GM06990 (cell line): ENCODE measurements at places on chromosomes 16 and 17.

DNA sequence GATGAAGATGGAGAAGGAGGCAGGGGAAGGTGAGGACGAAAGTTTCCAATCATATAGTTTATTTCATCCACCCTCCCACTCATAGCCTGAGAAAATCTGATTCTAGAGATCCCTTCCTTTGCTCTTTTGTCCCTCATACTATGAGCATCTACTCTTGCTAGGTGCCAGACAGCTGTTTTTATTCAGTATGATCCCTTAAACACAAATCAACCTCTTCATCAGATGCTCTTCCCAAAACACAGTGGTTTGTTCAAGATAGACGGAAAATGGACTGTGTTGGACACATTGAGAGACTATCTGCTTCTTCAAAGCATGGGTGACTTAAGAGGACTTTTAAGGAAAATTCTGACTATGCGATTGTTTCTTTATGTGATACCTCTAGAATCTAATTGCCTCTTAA is 49.4 kb upstream of the XYLT1 start:
- no peak for DNase-seq

GRCh38 chr17:47907932-47908562 is 12.0 kb downstream of the SP2 start:
- no peak for DNase-seq

DNA sequence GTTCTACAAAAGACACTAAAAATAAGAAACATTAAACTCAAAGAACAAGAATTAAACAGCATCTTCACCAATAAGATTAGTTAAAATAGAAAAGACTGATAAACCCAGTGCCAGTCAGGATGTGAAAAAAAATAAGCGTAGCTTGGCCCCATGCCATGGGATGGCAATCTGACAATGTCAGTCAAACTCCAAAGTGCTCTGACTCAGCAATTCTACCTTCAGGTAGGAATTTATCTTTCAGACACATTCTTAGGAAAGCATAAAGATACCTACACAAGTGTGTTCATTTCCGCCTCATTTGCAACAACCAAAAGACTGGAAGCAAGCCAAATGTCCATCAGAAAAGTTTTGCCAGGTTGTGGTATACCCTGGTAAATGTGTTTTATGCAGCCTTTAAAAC is 9.1 kb upstream of the MPO start:
- DNase-seq = no peak

DNA sequence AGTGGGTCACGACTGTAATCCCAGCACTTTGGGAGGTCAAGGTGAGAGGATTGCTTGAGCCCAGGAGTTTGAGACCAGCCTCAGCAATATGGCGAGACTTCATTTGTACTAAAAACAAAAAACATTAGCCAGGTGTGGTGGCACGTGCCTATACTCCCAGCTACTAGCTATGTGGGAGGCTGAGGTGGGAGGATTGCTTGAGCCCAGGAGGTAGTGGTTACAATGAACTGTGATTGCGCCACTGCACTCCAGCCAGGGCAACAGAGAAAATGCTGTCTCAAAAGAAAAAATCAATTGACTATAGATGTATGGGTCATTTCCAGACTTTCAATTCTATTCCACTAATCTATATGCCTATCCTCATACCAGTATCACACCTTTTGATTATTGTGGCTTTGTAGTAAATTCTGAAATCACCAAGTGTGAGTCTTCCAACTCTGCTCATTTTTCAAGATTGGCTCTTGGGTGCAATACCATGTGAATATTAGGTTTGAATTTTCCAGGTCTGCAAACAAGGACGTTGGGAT is 27.2 kb upstream of the CEP20 start:
- DNase-seq = no peak

- no peak for DNase-seq
These were observed 320 bp upstream of the KRTAP4-2 start for GRCh38 chr17:41178341-41178740.

- no peak for DNase-seq
These were observed 228.9 kb upstream of the FOXF1 start for GRCh38 chr16:86281421-86281820.

DNA sequence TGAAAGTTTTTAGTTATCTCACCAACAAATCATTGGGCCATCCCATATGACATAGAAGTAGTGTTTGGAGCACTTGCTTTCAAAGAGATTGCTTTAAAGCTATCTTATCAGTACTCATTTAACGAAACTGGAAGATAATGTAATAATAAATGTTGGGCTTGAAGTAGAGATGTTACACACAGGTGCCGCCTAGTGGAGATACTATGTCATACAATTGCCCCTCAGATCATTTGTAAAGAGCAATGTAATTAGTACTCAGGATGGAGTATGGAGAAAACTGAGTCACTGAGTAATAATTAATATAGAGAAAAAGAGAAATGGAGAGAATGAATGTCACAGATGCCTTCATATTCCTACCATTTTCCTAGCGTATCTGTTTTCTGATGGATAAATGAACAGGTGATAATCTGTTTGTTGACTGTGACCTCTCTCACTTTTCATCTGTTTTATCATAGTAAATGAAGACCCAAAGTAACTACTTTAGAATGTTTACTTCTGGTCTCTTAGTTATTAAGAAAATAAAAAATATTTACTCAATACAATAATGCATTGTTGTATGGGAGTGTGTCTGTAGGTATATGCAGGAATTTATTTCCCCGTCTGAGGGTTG is 80.4 kb downstream of the EFCAB5 start:
- DNase-seq = no peak

DNA sequence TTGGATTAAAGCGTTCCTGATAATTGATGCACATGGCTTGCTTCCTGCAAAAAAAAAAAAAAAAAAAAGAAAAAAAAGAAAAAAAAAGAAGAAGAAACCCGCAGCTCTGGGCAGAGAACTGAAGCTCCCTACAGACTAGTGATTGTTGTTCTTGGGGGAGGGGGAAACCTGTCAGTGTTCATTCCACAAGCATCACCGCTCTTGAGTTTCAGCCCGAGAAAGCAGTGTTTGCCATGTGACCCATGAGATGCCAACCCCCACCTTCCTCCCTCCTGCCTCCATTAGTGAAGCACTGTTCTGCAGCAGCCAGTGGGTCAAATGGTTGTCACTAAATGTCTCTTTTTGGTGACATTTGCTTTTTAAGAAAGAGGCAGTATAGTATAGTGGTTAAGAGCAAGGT is 1.7 kb downstream of the USP43 start:
- no peak for DNase-seq

DNA sequence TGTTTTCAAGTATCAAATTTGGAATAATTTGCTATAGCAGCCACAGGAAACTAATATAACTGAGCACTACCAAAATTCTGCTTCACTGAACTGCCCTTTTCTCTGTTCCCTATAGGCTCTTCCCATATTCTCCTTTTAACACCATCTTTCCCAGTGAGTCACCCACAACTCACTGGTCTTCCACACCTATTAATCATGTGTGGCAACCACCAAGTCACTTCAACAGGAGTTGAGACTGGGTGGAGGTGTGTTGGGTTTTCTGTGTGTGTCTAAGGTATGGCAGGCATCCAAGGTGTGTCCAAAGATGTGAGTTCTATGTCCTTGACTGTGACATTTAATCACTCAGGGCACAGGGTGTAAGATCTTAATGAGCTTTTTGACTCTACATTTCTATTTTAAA is 610.0 kb upstream of the CDH11 start:
- DNase-seq = no peak

- DNase-seq = no peak
These were observed 42.9 kb upstream of the IRF8 start for GRCh38 chr16:85856079-85856478.

GRCh38 chr17:74512624-74513091 is 18.6 kb downstream of the CD300LB start:
- DNase-seq = no peak

- DNase-seq = no peak
These were observed 8.9 kb upstream of the ULK2 start for GRCh38 chr17:19876529-19877161.

DNA sequence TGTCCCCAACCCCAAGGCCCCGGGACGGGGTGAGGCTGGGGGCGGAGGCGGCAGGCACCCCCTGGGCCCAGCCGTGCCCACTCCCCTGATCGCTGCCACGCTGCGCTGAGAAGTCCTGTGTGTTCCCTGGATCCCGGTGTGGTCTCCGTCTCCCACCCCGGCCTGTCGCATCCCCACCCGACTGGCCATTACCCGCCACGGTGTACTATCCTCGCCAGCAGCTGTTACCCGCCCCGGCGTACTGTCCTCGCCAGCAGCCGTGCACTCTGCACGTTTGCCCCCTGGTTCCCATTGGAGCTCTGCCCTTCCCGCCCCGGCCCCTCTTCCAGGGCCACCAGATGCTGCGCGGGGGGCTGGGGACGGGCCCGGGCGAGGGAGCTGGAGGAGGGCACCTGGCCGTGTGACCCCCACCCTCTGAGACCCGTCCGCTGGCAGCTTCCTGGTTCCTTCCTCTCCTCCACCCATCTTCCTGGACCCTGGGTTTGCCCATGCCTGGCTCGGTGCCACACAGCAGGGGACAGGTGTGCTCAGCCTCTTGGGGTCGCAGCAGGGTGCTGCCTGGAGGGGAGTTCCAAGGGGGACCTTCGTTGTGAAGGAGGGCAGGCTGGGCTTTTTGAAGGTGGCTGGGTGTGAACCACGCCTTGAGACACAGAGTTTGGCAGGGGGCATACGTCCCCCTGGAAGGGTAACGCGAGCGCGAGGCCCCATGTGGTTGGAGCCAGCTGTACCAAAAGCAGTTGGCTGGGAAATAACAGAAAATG is 19.7 kb downstream of the BAHCC1 start:
- no peak for DNase-seq

DNA sequence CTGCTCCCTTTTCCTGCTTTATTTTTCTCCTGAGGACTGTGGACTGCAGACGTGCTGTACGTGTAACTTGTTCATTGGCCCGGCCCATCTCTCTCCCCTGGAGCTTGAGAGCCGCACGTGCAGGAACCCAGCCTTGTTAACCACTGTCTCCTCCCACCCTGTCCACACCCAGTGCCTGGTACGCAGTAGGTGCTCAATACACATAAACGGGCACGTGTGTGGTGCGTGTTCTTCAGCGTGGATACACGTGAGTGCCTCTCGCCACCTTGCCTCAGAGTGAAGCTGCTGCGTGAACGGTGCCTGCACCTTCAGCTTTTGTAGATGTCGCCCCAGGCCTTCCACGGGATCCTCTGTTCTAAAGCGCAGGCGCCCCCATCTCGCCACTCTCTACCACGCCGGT is 96.3 kb upstream of the CHMP6 start:
- no peak for DNase-seq

DNA sequence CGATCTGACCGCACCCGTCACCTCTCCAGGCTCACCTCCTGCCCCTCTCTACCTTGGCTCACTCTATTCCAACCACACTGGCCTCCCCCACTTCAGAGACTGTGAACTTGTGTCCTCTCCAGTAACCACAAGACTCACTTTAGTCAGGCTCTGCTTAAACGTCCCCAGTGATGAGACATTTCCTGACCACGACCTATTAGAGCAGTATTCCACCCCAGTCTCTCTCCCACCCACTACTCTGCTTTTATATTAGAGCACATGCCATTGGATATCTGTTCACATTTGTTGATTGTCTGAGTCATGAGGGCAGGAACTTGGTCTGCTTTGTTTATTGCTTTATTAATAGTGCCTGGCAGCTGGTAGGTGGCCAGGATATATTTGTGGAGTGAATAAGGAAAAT is 20.1 kb downstream of the COX11 start:
- no peak for DNase-seq

GRCh38 chr16:10333321-10334032 is 52.4 kb upstream of the ATF7IP2 start:
- no peak for DNase-seq

DNA sequence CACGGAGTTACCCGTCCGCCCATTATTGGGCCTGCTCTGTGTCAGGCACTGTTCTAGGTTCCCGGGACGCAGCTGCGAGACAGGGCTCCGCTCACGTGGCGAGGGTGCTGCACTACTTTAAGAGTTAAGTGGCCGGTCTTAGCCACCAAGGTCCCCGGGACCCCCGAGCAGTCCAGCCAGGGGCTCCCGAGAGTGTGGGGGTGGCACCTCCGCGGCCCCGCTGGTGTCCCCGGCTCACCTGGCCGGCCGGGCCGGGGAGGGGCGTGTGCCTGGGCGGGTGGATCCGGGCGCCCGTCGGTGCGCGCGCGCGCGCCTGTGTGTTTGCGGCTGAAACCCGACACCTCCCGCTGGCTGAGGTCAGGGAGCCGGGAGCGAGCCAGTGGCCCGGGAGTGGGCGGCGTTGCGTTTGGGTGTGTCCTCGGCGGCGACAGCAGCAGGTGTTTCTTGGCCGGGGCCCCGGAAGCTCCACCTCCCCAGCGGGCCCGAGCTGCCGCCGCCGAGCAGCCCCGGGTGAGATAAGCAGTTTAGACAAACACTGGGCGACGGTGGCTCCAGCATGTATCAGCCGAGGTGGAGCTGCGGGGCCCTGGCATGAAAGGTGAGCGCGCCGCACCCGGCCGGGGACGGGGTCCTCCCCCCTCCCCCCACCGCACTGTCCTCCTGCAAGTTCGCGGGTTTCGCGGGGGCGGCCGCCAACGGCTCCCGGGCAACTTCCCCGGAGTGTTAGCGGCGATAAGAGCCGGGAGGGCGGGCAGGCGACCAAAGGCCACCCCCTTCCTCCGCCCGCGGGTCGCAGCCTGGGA is at the start of gene GSE1:
Gene GSE1 (plus strand): TSS at position 522 of the 803 bp plus-strand sequence. CDS start 70 bp downstream, at position 592.
- peak; percentile 95 for DNase-seq

- peak; percentile 69 for DNase-seq
These were observed 264.2 kb downstream of the SEC14L1 start for GRCh38 chr17:77404812-77405581.

DNA sequence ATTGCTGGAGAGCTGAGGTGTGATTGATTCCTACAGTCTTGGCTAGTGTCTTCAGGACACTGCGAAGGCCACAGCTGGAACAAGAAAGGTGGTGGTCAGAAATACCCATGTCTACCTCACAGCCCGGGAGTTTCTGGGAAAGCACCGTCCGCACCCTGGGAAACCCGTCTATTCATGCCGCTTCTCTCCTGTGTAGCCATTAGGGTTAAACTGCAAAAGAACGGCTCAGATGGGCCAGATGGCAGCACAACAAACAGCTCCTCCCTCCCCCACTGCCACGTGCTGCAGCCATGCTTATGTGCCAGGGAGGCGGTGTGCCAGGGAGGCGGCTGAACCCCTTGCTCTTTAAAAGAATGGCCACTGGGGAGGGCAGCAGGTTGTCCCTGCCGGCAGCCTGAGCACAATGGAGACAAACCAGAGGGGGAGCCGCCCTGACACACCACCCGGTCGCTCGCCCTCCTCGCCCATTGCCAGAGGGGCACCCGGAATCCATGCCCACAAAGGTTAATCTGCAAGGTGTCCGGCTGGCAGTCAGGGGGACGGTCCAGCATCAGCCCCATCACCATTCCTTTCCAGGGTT is 65.2 kb downstream of the CYTH1 start:
- DNase-seq = no peak
